ENCODE measurements at places on chromosomes 12 and 14.

DNA sequence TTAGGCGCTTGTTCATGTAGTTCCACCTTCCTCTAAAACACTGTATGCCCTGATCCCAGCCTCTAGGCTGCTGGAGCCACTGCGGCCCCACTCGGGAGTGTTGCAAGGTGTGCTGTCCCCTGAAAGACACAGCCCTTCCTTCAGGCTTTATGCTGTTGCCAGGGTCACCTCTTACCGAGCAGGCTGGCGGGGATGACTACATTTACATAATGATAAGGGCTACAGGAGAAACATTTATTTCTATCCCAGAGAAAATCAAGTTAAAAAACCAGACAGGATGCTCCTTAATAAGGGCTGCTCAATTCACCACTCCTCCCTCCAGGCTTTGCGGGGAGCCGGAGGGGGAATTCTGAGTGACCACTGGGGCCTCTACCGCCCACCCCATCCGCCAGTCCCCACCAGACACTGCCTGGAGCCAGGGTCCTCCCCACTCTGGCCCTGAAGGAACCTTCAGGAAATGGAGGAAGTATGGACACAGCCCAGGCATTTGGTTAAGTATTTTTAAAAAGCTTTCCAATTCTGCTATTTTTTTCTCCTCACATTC lies 200.6 kb downstream of the TTC7B start:
- ATAC-seq: no peak

- ATAC-seq: peak; percentile 17
These were observed 1.5 kb downstream of the WNT10B start for GRCh38 chr12:48969833-48970701.

DNA sequence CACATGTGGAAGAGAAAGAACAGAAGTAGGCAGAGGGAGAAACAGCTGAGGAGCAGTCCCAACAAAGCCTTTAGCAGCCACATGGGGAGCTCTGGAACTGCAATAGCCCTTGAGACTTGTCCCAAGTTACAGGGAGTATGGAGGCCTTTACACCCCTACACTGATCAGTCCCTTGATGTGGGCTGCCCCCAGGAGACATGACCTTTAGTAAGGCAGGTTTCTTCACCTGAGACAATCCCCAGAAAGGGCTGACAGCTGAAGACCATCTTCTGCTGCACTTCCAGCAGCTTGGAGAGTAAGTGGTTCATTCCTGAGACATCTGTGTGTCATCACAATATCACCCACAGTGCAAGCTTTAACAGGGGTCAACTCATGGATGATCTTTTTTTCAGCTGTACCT lies 8.6 kb upstream of the SNAPC1 start:
- ATAC-seq: peak; percentile 43

GRCh38 chr12:59823567-59823966 lies 227.7 kb downstream of the SLC16A7 start:
- no peak for ATAC-seq

- no peak for ATAC-seq
These were observed 3.8 kb upstream of the MYH7 start for GRCh38 chr14:23439107-23439835.

DNA sequence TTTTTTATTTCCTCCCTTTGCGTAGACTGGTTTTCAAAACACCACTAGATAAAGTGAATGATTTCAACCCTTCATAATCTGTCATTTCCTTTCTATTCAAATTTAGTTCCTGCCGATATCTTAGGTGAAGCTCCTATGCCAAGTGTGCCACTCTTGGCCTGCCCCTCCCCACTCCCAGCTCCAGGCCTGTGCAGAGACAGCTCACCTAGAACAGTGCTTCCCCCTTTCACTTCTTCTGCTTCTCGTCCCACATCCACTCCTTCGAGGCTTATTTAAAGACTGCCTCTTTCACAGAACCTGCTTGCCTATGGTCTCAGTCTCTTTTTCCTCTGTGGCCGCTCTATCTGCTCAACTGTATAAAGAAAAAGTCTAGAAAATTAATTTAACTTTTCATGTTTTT lies 473.8 kb downstream of the RAD51B start:
- ATAC-seq: no peak

- ATAC-seq: peak; percentile 94
These were observed 49.2 kb upstream of the SGPP1 start for GRCh38 chr14:63777024-63777423.

- 0 out of 3 replicates have a peak, but pooled peaks have one; percentile 2 for ATAC-seq
These were observed 54.3 kb downstream of the HMGA2 start for GRCh38 chr12:65878540-65878939.

GRCh38 chr14:68404146-68404527 lies 388.7 kb downstream of the ZFP36L1 start:
- no peak for ATAC-seq
